Activated T-helper 2 cell treated with anti-CD3 and anti-CD28 coated beads, Interferon-gamma antibody, Interleukin-2, Interleukin-4, amounts not matched to agents 10 μg/mL and 5 μg/mL and 100 μg/mL, durations not matched to agents 14 hours and 24 hours and 36 hours (primary cell): ENCODE measurements at places on chromosomes 5 and 9. TPM values are rescaled to one million over a fixed set of nuclear protein-coding genes. Genes with fewer than 3 reads are reported as not detected.

GRCh38 chr9:12702160-12702758 is 9.1 kb downstream of the TYRP1 start:
- H3K4me3 ChIP-seq = no peak overlapping the region
- H3K27ac ChIP-seq = no peak overlapping the region
- no peaks in the 10 kb centered on the region for H3K4me1 ChIP-seq
- DNase-seq = no peak
- H3K36me3 ChIP-seq = no peaks in the 10 kb centered on the region
- H3K27me3 ChIP-seq = no peaks in the 10 kb centered on the region

DNA sequence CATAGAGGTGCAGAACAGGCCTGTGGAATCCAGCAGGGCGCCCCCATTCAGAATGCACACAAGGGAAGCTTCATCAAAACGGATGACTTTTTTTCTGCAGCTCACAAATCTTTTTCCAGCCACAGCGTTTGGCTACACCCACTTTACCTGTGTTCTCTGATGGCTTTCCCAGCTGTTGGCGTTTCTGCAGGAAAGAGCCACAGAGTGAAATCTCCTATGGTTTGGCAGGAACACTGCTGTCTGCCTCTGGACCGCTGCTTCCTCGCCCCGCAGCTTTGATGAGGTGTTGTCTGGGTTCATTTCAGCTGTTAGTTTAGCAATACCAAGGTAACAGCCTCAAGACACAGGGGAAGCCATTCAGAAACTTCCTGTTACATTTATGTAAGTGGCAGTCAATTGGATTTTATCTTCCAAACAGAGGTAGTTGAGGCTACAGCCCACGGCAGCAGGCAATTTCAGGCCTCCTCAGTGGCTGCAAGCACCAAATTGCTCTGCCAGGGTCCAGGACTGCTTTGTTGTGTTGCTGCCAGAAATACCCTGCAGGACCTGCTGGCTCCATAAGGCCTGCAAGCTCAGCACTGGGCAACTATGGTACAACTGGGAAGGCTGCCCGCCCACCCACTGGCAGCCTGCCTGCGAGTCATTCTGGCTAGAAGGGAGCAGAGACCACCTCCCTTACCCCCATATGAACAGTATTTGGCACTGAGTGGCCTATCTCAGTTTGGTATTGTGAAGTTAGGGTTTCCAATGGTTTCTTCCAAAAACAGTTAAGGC is 96.7 kb downstream of the MVB12B start:
- H3K4me1 ChIP-seq = peaks cover 12% of the 10 kb centered on the region
- H3K4me3 ChIP-seq = no peak overlapping the region
- no peak overlapping the region for H3K27ac ChIP-seq
- no peaks in the 10 kb centered on the region for H3K36me3 ChIP-seq
- peaks cover 40% of the 10 kb centered on the region for H3K27me3 ChIP-seq

- DNase-seq = no peak
- no peak overlapping the region for H3K27ac ChIP-seq
- H3K4me3 ChIP-seq = no peak overlapping the region
- peaks cover 2% of the 10 kb centered on the region for H3K27me3 ChIP-seq
- H3K4me1 ChIP-seq = no peaks in the 10 kb centered on the region
- H3K36me3 ChIP-seq = no peaks in the 10 kb centered on the region
Measured at GRCh38 chr9:83240671-83241070, 177.7 kb upstream of the RASEF start.

PIP5KL1 gene
- 1.4 and 3.4 TPM in 2 replicates for total RNA-seq

DNA sequence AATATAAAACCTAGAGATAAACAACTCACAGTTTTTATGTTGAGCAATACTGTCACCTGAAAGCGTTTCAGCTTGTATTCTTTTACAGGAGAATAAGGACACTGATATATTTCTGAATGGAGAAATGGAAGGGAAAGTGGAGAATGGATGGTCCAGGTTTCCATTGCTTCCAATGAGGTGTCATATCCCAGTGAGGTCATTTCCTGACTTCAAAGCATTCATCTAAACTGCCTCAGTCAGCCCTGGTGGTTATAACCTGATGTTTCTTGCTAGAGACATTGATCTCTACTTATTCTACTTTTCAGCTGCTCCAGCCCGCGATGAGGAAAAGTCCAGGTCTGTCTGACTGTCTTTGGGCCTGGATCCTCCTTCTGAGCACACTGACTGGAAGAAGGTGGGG is 2.6 kb downstream of the GABRA1 start:
- peaks cover 4% of the 10 kb centered on the region for H3K27me3 ChIP-seq
- DNase-seq = no peak
- no peak overlapping the region for H3K4me3 ChIP-seq
- no peak overlapping the region for H3K27ac ChIP-seq
- no peaks in the 10 kb centered on the region for H3K4me1 ChIP-seq
- H3K36me3 ChIP-seq = no peaks in the 10 kb centered on the region

- no peaks in the 10 kb centered on the region for H3K27me3 ChIP-seq
- H3K36me3 ChIP-seq = no peaks in the 10 kb centered on the region
- no peak for DNase-seq
- no peak overlapping the region for H3K27ac ChIP-seq
- no peaks in the 10 kb centered on the region for H3K4me1 ChIP-seq
Measured at GRCh38 chr5:147751156-147751830, 31.2 kb downstream of the JAKMIP2 start.

CDC25C gene
- 8.4 and 9.0 TPM in 2 replicates for total RNA-seq

ADAMTSL2 gene
- total RNA-seq = not detected in 2 replicates

GRCh38 chr5:65366655-65367054 is 115.1 kb downstream of the ADAMTS6 start:
- H3K27ac ChIP-seq = no peak overlapping the region
- H3K27me3 ChIP-seq = no peaks in the 10 kb centered on the region
- no peak for DNase-seq
- H3K36me3 ChIP-seq = no peaks in the 10 kb centered on the region
- no peaks in the 10 kb centered on the region for H3K4me1 ChIP-seq

GRCh38 chr9:111805830-111806241 is 11.1 kb upstream of the SHOC1 start:
- H3K27me3 ChIP-seq = no peaks in the 10 kb centered on the region
- no peaks in the 10 kb centered on the region for H3K36me3 ChIP-seq
- H3K27ac ChIP-seq = no peak overlapping the region
- DNase-seq = no peak
- H3K4me1 ChIP-seq = peaks cover 27% of the 10 kb centered on the region

- peaks cover 68% of the 10 kb centered on the region for H3K27me3 ChIP-seq
- H3K36me3 ChIP-seq = peaks cover 10% of the 10 kb centered on the region
- H3K4me1 ChIP-seq = peaks cover 33% of the 10 kb centered on the region
- DNase-seq = no peak
Measured at GRCh38 chr9:93955111-93955980, at the start of gene BARX1. Gene BARX1 (minus strand): TSS chr9:93955355. CDS start chr9:93955146, 209 bp downstream.

FAM221B gene
- not detected in 2 replicates for total RNA-seq

SLC1A3 gene
- total RNA-seq = not detected in 2 replicates

- H3K27me3 ChIP-seq = no peaks in the 10 kb centered on the region
- H3K4me3 ChIP-seq = no peak overlapping the region
- DNase-seq = no peak
Measured at GRCh38 chr9:70551801-70552200, 137.3 kb upstream of the KLF9 start.

- no peaks in the 10 kb centered on the region for H3K27me3 ChIP-seq
- H3K27ac ChIP-seq = peak overlapping the region; percentile 91
- H3K4me3 ChIP-seq = no peak overlapping the region
- peaks cover 64% of the 10 kb centered on the region for H3K4me1 ChIP-seq
- DNase-seq = no peak
Measured at GRCh38 chr9:19998153-19998552, 209.3 kb upstream of the SLC24A2 start.

GRCh38 chr5:59335544-59335943 is 558.0 kb downstream of the PDE4D start:
- H3K4me3 ChIP-seq = no peak overlapping the region
- H3K4me1 ChIP-seq = no peaks in the 10 kb centered on the region
- no peaks in the 10 kb centered on the region for H3K36me3 ChIP-seq
- no peak for DNase-seq

- no peak for DNase-seq
- peak overlapping the region; percentile 48 for H3K27ac ChIP-seq
- peaks cover 26% of the 10 kb centered on the region for H3K4me1 ChIP-seq
- no peaks in the 10 kb centered on the region for H3K27me3 ChIP-seq
- no peak overlapping the region for H3K4me3 ChIP-seq
Measured at GRCh38 chr9:121153642-121154041, 48.0 kb downstream of the RAB14 start.

DNA sequence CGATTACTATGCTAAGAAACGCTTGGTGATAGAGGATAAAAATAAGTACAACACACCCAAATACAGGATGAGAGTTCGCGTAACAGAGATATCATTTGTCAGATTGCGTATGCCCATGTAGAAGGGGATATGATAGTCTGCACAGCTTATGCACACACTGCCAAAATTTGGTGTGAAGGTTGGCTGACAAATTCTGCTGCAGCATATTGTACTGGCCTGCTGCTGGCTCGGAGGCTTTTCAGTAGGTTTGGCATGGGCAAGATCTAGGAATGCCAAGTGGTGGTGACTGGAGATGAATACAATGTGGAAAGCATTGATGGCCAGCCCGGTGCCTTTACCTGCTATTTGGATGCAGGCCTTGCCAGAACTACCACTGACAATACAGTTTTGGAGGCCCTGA is 208.4 kb downstream of the PDZD2 start:
- DNase-seq = no peak
- no peak overlapping the region for H3K27ac ChIP-seq
- H3K27me3 ChIP-seq = no peaks in the 10 kb centered on the region
- no peaks in the 10 kb centered on the region for H3K4me1 ChIP-seq
- no peaks in the 10 kb centered on the region for H3K36me3 ChIP-seq

GRCh38 chr9:127938298-127938690 is 640 bp upstream of the DPM2 start:
- H3K4me1 ChIP-seq = peaks cover 34% of the 10 kb centered on the region
- peak overlapping the region; percentile 47 for H3K4me3 ChIP-seq
- peaks cover 53% of the 10 kb centered on the region for H3K36me3 ChIP-seq
- no peaks in the 10 kb centered on the region for H3K27me3 ChIP-seq

GRCh38 chr5:152529440-152529839 is 124.4 kb upstream of the NMUR2 start:
- peaks cover 23% of the 10 kb centered on the region for H3K4me1 ChIP-seq
- DNase-seq = no peak
- no peak overlapping the region for H3K27ac ChIP-seq
- H3K36me3 ChIP-seq = no peaks in the 10 kb centered on the region
- no peak overlapping the region for H3K4me3 ChIP-seq

DNA sequence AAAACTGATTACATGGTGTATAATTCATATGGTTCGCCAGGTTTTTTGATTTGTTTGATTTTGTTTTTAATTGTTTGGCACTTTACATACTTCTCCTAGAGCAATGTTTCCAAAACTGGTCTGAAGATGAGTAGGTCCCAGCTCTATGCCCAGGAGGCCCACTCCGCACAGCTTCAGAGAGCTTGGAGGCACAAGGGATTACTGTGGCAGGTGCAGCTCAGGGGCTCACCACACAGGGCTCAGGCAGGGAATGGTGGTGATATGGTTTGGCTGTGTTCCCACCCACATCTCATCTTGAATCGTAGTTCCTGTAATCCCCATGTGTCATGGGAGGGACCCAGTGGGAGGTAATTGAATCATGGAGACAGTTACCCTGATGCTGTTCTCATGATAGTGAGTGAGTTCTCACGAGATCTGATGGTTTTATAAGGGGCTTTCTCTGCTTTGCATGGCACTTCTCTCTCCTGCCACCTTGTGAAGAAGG is 296.6 kb downstream of the MED10 start:
- H3K4me1 ChIP-seq = no peaks in the 10 kb centered on the region
- no peaks in the 10 kb centered on the region for H3K36me3 ChIP-seq
- DNase-seq = no peak
- no peak overlapping the region for H3K27ac ChIP-seq
- no peak overlapping the region for H3K4me3 ChIP-seq
- no peaks in the 10 kb centered on the region for H3K27me3 ChIP-seq

- DNase-seq = no peak
- H3K36me3 ChIP-seq = no peaks in the 10 kb centered on the region
- no peak overlapping the region for H3K4me3 ChIP-seq
- H3K4me1 ChIP-seq = peaks cover 12% of the 10 kb centered on the region
- no peaks in the 10 kb centered on the region for H3K27me3 ChIP-seq
Measured at GRCh38 chr9:38177680-38178079, 108.7 kb upstream of the SHB start.

DNA sequence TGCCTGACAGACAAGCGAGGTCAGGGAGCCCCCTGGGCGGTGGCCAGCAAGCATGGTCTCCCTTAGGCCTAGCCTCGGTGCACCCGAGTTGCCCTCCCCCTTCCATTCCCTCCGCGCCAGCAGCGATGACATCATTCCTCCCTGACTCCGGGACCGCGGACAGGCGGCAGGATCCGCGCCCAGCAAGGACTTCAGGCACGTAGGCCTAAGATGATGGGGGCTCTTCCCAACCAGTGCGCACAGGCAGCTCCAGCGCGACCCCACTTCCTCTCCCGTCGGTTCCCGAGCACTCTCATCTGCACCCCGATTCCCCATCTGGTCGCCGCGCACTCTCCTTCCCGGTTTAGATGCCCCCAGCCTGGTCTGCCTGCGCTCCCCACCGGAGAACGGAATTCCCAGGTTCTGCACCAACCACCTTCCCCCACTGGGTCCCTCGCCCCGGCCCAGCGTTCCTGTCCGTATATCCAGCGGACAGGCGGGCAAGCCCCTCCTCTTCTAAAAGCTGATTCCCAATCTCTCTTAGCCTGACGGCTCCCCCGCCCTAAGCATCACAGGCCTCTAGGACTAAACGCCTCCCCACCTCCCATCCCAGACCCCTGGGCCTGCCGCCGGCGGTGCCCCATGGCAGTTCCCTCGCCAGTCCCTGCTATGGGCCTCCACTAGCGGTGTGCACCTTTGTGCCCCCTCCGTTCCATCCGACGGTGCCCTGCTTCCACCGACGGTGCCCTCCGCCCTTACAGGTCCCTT is 931 bp downstream of the FAM219A start:
- no peaks in the 10 kb centered on the region for H3K36me3 ChIP-seq
- H3K4me1 ChIP-seq = peaks cover 43% of the 10 kb centered on the region
- no peak for DNase-seq
- H3K27ac ChIP-seq = peak overlapping the region; percentile 53

GRCh38 chr9:123389698-123390097 is 33.7 kb downstream of the CRB2 start:
- H3K4me3 ChIP-seq = no peak overlapping the region
- no peak for DNase-seq
- no peaks in the 10 kb centered on the region for H3K36me3 ChIP-seq
- no peaks in the 10 kb centered on the region for H3K4me1 ChIP-seq
- no peaks in the 10 kb centered on the region for H3K27me3 ChIP-seq

- H3K4me1 ChIP-seq = peaks cover 78% of the 10 kb centered on the region
- peak overlapping the region; percentile 19 for H3K4me3 ChIP-seq
- H3K36me3 ChIP-seq = no peaks in the 10 kb centered on the region
- H3K27me3 ChIP-seq = no peaks in the 10 kb centered on the region
- peak overlapping the region; percentile 75 for H3K27ac ChIP-seq
- peak; percentile 64 for DNase-seq
Measured at GRCh38 chr5:40486437-40487275, 193.1 kb upstream of the PTGER4 start.

CCL27 gene
- 0.25 and 0.55 TPM in 2 replicates for total RNA-seq

FOXD4 gene
- total RNA-seq = 0.09 TPM in 1 of 2 replicates, not detected in the other

GRCh38 chr5:172903790-172904189 is 55.4 kb upstream of the RPL26L1 start:
- no peaks in the 10 kb centered on the region for H3K4me1 ChIP-seq
- H3K27ac ChIP-seq = no peak overlapping the region
- no peaks in the 10 kb centered on the region for H3K27me3 ChIP-seq
- no peak for DNase-seq
- H3K36me3 ChIP-seq = peaks cover 3% of the 10 kb centered on the region
